Neural crest cell (in vitro differentiated cells): ENCODE measurements at places on chromosomes 13 and 19.

DNA sequence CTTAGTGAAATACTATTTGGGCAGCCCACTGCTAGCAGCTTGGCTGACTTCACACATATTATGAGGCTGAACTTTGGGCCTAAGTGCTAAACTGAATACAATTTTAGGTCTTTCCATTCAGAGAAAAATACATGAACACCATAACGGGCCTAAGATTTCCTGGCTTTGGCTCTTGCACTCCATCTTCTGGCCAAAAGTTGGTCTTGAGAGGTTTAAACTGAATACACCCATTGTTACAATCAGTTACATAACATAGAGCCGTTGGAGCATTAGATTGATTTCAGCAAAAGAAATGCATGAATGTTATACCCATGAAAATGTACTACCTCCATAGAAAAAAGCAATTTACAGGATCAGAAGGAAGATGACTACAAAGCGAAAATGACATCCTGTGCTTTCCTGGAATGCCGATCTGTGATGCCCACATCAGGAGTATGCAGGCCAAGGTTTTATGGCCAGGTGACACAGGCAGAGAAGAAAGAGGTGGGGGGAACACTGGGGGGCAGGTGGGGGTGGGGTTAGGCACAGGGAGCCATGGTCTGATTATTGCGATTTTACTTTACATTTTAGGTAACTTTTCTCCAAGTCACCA, 11.1 kb upstream of the SHISA2 start:
- DNase-seq, result peak; percentile 43

DNA sequence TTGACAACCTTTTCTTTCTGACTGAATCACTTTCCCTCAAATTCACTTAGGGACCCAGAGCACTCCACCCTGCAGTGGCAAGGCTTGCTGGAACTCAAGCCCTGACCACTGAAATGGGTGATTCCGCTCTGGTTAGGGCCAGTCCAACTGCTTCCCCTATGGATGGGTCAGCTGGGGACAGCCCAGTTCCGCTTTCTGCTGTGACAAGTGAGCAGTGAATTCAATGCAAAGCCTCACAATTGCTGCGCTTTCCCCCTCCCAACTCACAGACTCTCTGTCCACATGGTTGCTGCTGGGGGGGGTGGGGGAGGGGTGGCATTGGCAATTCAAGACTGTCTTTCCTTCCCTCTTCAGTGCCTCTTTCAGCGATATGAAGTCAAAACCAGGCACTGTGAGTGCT, 18.7 kb downstream of the CD70 start:
- no peak for DNase-seq

GRCh38 chr13:83184819-83185218, 697.5 kb downstream of the SLITRK1 start:
- DNase-seq, result no peak

GRCh38 chr19:24098359-24098758, 11.4 kb downstream of the ZNF254 start:
- no peak for DNase-seq

DNA sequence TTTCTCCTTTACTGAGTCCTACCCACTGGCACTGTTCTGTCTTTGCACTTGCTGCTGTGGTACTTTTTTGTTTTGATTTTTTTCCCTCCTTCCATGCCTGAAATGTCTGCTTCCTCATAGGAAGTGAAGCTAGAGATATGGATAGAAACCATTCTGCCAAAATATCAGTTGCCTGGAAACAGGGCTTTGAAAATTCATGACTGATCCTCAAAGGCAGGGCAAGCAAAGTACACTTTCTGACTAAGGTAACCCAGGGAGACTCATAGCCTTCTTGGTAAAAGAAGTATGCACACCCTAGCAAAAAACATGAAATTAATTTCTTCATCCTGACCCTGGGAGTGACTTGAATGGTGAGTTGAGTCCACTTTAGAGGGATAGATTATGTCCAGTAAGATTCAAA, 329.8 kb downstream of the MYO16 start:
- DNase-seq, result no peak

GRCh38 chr13:24243302-24243701, 66.1 kb upstream of the C1QTNF9 start:
- DNase-seq, result no peak

DNA sequence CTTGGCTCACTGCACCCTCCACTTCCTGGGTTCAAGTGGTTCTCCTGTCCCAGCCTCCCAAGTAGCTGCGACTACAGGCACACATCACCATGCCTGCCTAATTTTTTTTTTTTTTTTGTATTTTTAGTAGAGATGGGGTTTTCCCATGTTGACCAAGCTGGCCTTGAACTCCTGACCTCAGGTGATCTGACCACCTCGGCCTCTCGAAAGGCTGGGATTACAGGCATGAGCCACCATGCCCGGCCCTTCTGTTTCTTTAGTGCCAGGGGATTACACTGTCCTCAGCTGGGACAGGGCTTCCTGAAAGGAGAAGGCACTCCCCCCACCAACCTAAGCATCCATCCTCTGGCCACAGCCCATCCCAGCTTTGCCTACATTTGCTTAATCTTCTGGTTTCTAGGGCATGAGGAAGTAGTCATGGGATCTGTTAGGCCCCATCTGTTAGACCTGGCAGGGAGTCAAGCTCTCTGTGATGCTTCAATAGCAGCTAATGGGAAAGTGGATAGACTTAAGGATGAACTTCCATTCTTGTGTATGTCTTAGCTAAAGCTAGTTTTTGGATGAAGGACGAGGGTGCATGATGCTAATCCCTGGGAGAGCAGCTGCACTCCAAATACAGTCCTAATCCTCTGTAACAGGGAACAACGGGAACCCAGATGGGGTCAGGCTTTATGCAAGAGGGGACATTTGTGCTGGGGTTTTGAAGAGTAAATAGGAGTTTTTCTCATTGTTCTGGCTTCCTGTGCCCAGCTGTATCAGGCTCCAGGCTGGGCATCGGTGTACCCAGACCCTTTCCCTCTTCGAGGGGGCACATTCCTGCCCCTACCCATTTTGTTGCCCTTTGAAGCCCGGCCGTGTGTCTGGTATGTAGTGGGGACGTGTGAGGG, 2.6 kb downstream of the VAV1 start:
- no peak for DNase-seq

DNA sequence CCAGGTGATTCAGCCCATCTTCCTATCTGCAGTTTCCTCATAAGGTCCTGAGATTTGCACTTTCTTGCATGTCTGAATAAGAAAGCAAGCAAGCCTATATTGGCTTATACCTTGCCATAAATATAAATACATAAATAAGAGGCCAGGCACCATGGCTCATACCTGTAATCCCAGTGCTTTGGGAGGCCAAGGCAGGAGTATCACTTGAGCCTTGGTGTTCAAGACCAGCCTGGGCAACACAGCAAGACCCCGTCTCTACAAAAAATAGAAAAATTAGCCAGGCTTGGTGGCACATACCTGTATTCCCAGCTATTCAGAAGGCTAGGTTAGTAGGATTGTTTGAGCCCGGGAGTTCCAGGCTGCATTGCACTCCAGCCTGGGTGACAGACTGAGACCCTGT, 5.5 kb upstream of the GPATCH1 start:
- no peak for DNase-seq

GRCh38 chr13:47646298-47646697, 354.8 kb downstream of the SUCLA2 start:
- no peak for DNase-seq

- no peak for DNase-seq
These were observed 1.2 kb downstream of the WDR83 start for GRCh38 chr19:12667731-12668302.

DNA sequence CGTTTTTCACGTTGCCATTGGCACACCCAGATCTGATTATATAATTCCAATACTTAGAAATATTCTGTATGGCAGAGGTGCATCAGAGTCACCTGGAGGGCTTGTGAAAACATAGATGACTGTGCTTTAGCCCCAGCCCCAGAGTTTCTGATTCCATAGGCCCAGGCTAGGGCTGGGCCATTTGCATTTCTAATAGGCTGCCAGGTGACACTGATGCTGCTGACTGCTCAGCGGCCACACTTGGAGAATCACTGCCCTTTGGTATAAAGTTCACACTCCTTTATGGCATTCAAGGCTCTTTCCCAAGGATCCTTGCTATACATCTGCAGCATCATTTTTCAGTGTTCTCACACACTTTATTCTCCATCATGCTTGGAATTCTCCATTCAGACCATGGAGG, 137.1 kb downstream of the AKAP11 start:
- no peak for DNase-seq

DNA sequence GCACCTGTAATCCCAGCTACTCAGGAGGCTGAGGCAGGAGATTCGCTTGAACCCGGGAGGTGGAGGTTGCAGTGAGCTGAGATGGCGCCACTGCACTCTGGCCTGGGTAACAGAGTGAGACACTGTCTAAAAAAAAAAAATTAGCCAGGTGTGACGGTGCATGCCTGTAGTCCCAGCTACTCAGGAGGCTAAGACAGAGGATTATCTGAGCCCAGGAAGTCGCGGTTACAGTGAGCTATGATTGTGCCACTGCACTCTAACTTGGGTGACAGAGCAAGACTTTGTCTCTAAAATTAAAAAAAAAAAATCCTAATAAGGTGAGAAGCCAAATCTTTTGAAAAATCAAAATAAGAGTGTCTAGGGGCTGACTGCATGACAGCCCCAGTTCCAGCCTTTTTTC, 9.7 kb upstream of the CEBPA start:
- no peak for DNase-seq

- DNase-seq, result no peak
These were observed 315.2 kb downstream of the ATP8A2 start for GRCh38 chr13:25686831-25687470.

DNA sequence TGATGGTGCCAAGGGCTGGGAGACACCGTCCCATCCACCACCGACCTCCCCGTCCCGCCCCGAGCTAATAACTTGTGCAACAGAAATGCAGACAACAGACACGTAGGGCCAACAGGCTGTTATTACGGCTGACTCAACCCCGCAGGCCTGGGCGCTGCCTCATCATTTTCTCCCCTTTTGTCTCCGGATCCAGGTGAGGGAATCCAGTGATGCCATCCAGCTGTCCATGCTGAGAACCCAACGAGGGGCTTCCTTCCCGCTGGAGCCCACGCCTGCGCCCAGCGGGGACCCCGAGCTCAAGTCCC, 6.4 kb upstream of the DIRAS1 start:
- no peak for DNase-seq

- no peak for DNase-seq
These were observed 35.8 kb upstream of the FLT1 start for GRCh38 chr13:28530729-28531076.

DNA sequence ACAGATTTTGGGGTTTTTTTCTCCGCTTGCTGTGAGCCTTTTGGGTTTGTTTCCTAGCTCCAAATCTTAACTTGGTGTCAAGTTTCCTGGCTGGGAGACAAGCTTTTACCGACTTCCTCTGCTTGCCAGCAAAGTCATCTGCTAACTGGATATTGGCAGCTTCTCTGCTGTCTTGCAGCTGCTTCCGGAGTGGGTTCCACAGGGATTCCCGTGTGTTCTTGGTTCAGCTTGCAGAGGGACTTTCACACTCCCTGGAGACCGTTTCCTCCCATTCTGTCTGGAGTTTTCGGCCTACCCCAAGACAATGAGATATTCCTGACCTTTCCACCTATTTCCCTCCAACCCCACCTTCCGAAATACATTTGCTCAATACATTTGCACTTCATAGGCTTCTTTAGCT, 2.2 kb upstream of the COLGALT1 start:
- DNase-seq, result no peak

DNA sequence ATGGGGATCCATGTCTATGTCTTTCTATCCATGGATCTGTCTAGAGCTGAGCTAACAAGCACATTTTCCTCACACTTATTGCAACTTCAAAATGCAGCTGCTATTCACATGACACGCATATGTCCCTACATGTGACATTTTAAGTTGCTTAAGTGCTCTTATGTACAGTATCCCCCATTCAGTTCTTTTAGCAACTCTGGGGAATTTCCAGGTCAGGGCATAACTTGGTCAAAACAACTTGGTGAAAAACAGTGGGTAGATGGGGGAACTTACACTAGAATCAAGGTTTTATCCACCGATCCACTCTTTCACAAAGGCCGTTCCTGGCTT, 73.0 kb downstream of the COL4A1 start:
- no peak for DNase-seq

DNA sequence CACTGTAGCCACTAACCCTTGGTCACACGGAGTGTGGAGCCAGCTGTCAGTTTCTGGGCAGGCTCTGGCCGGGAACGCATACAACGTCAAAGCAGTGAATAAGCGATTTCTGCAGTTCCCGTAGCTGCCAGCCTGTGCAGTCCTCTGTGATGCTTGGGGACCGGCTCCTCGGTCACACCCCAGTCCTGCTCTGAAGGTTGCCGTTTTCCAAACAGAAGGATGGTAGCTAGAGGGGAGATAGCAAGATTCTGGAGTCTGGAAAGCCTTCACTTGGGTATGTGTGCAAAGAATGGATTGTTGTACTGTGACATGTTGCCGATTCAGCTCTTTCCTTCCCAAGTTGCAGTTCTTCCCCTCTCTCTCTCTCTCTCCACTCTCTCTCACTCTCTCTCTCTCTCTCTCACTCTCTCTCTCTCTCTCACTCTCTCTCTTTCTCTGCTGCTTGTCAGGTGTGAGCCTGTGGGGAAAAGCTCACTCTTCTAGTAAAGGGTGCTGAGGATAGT, 38.7 kb upstream of the C1QTNF9 start:
- DNase-seq, result peak; percentile 39

DNA sequence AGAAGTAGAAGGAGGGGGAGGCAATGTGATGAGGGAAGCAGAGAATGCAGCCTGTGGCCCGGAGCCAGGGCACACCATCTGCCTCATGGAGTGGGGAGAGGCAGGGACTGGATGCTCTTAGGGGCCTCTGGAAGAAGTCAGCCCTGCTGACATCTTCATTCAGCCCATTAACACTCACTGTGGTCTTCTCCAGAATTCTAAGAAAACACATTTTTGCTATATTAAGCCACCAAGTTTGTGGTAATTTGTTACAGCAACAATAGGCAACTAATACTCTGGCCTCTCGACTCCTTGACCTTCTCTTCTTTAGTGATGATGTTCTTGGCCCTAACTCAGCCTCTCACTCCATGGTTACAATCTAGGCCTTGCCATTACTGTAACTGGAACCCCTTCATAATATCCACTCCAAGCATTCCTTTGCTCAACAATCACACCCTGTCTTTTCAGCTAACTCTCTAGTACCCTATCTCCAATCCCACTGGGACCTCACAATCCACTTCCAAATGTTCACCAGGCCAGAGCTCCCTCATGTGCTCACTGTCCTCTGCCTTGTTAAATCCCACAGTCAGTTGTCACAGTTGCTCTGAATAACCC, 98.5 kb downstream of the MIPEP start:
- DNase-seq, result no peak

- no peak for DNase-seq
These were observed 897 bp downstream of the C19orf33 start for GRCh38 chr19:38304866-38305429.

GRCh38 chr19:18506101-18506930, 15.6 kb downstream of the ELL start:
- DNase-seq, result no peak
